Esophagus muscularis mucosa (tissue), 4 donors: ENCODE measurements at places on chromosomes 1 and 21.

- no peak for DNase-seq
- H3K27me3 ChIP-seq, result no peaks in the 10 kb centered on the region
- no peaks in the 10 kb centered on the region for H3K36me3 ChIP-seq
- H3K4me1 ChIP-seq, result no peaks in the 10 kb centered on the region
- H3K4me3 ChIP-seq, result no peak overlapping the region
Measured at GRCh38 chr1:199312626-199313025, 673.8 kb downstream of the PTPRC start.

DNA sequence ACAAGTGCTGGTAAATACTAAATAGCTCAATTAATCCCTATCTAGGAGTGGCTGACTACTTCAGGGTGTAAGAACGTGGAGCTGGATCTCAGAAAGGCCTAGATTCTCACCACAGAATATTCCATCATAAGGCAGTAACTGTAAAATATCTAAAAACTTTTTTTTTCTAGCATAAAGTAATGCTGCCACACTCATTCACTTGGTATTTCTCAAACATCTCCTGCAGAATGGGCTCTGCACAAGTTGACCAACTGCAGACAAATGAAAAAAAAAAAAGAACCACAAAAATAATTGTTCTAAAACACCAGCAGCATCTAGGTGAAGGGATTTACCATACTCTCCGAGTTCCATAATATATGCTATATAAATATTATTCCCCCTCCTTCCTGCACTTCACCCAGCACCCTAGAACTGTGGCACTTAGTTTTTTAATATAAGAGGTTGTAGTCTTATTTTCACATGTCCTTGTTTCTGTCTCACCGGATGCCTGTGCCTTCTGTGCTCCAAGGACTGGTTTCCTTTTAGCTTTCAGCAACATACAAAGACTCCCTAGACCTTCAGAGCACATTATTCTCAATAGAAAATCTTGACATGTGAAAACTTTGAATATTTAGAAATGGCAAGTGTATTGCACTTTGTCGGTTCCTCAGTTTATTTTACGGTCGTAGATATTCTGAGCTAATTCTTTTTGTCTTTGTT is 8.9 kb downstream of the VSIG8 start:
- H3K4me3 ChIP-seq, result peak overlapping the region; percentile 72
- H3K27me3 ChIP-seq, result no peaks in the 10 kb centered on the region
- no peaks in the 10 kb centered on the region for H3K36me3 ChIP-seq
- no peak for DNase-seq
- peaks cover 8% of the 10 kb centered on the region for H3K4me1 ChIP-seq
- peak overlapping the region; percentile 94 for H3K27ac ChIP-seq

GRCh38 chr1:113855630-113856400 is 15.7 kb downstream of the PTPN22 start:
- H3K27me3 ChIP-seq, result no peaks in the 10 kb centered on the region
- no peaks in the 10 kb centered on the region for H3K4me1 ChIP-seq
- DNase-seq, result no peak
- no peak overlapping the region for H3K4me3 ChIP-seq

DNA sequence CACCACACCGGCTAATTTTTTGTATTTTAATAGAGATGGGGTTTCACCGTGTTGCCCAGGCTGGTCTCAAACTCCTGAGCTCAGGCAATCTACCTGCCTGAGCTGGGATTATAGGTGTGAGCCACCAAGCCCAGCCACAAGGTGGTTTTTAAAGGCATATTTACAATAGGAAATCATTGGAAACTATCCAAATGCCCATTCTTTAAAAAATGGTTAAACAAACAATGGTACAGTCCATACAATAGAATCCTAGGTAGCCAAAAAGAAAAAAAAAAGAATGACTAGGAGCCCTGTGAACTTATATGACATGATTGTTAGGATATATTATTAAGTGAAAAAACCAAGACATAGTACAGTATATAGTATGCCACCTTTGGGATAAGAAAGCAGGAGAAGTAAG is 5.3 kb downstream of the ATP2B4 start:
- H3K36me3 ChIP-seq, result peaks cover 30% of the 10 kb centered on the region
- peak overlapping the region; percentile 80 for H3K4me3 ChIP-seq
- peak overlapping the region; percentile 92 for H3K27ac ChIP-seq
- peaks cover 80% of the 10 kb centered on the region for H3K4me1 ChIP-seq

- H3K4me3 ChIP-seq, result no peak overlapping the region
- H3K36me3 ChIP-seq, result no peaks in the 10 kb centered on the region
Measured at GRCh38 chr1:92958203-92958970, 2.9 kb downstream of the DIPK1A start.

DNA sequence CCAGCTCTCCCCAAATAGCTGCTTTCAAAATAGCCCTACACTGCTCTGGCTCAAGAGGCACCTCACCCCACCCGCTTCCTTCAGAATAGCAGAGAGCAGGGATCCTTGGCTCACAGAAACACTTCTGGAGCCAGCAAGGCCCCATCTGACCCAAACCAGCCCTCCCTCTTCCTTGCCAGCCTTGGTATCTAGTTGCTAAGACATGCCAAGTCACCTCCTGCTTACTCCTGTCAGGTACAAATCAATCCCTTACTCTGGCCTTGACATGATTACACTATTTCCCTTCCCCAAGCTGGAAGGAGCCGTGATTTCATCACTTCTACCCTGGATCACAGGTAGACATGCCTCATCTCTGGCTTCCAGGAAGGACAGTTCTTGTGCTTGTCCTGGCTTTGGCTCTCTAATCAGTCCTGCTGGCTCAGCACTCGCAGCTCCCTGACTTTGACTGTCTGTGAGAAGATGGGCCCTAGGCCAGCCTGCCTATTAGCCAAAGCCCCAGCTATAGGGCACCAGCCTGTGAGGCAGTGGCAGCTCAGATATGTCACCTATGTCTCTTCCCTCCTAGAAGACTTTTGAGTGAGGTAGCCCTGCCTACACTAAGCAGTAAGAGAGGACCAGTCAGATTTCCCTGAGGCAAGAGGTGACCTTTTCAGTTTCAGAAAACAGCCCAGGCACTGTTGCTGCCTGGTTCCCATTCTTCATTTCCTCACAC is 8.9 kb upstream of the MUTYH start:
- H3K36me3 ChIP-seq, result peaks cover 21% of the 10 kb centered on the region
- no peak overlapping the region for H3K4me3 ChIP-seq
- H3K4me1 ChIP-seq, result peaks cover 23% of the 10 kb centered on the region
- peak overlapping the region; percentile 73 for H3K27ac ChIP-seq
- DNase-seq, result no peak

DNA sequence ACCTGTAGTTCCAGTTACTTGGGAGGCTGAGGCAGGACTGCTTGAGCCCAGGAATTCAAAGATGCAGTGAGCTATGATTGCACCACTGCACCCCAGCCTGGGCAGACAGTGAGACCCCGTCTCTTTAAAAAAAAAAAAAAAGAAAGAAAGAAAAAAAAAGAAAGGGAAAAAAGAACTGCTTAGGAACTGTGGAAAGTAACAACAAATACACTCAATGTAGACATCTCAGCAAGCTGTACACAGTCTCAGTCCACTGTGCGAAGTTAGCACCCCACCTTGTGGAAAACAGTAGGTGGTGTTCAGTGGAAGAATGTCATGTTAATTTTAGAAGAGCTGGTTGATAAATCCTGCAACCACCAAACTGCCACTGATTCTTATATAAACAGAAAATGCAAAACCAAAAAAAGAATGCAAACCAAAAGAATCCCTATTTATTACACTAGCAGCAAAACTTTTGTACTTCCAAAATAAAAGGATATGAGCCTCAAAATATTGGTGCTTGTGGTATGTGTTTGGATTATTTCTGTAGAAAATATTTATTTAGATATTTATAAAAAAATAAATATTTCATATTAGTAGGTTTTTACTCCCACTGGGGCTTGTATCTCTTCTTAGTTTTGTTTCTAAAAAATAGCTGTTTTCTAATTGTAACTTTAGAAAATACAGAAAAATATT is 31.1 kb downstream of the ALG14 start:
- H3K27ac ChIP-seq, result peak overlapping the region; percentile 71
- no peaks in the 10 kb centered on the region for H3K27me3 ChIP-seq
- H3K4me1 ChIP-seq, result peaks cover 32% of the 10 kb centered on the region
- no peak overlapping the region for H3K4me3 ChIP-seq

DNA sequence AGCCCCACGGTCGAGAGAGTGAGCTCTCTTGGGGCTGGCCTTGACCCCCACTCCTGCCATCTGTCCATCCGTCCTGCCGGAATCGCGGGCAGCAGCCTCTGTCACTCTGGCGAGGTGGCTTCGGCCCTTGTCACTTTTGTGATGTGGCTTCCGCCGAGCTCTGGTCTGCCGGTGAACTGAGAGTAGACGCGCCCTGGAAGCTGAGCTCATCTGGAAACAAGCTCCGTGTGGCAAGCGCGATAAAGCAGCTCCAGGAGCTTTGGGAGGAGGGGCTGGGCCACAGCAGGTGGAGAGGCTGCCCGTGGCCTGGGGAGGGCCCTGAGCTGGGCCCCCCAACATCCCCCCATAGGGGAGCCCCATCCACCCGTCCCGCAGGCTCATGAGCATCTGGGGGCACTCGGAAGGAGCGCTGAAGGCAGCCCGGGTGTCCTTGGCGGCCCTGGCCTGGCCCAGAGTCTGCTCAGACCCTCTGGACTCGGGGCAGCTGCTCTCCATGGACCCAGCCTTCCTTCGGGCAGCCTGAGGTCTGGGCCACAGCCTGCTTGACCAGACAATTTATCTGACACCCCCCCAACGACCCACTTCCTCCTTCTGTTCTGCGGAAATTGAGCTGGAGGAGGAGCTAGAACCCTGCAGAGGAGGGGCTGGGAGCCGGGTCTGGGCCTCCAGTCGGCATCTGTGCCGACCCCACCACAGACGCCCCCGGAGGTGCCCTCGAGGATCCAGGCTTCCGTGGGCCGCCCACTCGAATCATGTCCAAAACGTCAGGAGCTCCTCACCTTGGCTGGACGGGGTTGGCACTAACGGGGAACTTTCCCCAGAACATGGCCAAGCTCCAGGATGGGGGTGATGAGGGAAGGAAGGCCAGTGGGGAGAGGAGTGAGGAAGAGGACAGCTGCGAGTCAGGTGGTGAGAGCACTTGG is 59.1 kb downstream of the SLC19A1 start:
- no peak for DNase-seq
- H3K4me3 ChIP-seq, result no peak overlapping the region
- peaks cover 4% of the 10 kb centered on the region for H3K4me1 ChIP-seq
- H3K36me3 ChIP-seq, result peaks cover 43% of the 10 kb centered on the region
- H3K27ac ChIP-seq, result peak overlapping the region; percentile 1
